ENCODE measurements at places on chromosomes 2 and 18.

DNA sequence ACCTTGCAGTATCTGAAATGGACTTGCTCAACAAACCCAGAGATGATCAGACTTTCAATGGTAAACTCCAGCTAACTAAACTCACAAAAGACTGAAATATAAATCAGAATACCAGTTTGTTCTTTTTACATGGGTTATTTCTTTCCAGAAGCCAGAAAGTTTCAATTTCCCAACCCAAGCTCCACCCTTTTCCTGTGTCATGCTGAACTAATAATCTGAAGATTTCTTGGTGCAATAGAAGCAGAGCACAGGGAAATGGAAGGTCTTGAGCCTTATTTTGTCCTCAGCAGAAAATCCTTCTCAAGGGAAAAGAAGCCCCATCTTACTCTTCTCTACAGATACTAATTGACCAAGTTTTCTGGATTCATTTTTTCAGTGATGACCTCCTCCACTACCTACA lies 93.3 kb upstream of the PAPOLG start:
- DNase-seq, result no peak

DNA sequence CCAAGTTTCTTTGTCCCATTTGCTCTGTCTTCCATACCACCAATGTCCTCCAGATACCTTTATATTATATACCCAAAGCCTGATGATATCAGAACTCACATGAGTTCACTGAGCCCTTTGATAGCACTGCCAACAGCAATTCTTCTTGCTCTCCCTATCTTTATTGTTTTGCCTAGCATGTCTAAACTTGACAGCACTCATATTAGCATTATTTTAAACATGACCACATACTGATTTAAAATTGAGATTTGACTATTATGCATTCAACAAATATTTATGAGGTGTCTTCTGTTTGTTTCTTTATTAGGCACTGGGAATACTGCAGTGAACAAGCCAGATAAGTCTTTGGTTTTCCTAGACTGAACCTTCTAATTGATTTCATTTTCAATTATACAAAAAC lies 587.3 kb upstream of the GCFC2 start:
- DNase-seq, result no peak

GRCh38 chr2:170830166-170830565 lies 13.5 kb downstream of the GAD1 start:
- no peak for DNase-seq

DNA sequence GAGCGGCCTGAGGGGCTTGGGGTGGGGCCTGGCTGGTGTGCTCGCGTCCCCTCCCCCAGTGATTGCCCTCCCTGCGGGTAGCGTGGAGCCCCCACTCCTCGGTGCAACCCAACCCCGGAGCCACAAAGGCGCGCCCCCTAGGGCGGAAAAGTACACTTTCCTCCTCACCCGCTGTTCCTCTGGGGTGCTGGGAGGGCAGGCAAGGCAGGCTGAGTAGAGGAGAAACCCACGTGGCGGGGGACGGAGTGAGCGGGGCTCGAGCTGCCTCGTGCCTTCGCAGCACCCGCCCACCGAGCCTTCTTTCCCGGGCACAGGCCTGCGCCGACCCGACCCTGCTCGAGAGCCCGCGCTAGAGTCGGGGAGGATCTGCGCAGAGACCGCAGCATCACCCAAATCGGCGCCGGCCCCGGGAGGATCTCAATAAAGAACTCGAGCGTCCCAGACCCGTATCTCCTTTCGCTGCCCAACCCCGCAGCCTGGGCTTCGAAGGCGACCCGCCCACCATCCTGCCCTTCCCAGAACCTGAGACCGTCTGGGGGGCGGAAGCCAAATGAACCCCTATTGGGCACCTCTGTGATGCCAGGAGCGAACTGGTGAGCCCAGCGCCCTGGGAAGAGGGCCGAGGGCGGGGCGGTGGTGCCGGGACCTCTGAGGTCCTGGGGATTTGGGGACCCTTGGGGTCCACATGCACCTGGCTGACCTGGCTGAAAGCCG lies 1.5 kb downstream of the UCN start:
- DNase-seq, result no peak
